CD4-positive, alpha-beta T cell treated with Interleukin-2 at 100 ng/mL for 4 hours (primary cell): ENCODE measurements at places on chromosomes 4 and X.

DNA sequence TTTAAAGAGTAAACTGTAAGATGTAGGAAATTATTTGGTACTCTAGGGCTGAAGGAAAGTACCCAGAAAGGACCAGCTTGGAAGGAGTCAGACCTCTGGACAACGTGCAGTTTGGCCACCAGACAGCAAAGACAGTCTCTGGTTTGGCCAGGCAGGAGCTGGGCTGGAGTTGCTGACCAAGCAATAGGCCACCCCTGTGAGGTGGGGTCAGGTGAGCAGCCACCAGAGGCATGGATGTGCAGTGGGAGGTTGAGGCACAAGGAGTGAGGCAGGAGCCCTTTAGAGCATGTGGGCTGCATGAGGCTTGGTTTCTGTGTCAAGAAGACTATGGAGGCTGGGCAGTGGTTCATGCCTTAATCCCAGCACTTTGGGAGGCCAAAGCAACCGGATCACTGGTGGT is 17.7 kb upstream of the MRFAP1 start:
- no peak for DNase-seq

DNA sequence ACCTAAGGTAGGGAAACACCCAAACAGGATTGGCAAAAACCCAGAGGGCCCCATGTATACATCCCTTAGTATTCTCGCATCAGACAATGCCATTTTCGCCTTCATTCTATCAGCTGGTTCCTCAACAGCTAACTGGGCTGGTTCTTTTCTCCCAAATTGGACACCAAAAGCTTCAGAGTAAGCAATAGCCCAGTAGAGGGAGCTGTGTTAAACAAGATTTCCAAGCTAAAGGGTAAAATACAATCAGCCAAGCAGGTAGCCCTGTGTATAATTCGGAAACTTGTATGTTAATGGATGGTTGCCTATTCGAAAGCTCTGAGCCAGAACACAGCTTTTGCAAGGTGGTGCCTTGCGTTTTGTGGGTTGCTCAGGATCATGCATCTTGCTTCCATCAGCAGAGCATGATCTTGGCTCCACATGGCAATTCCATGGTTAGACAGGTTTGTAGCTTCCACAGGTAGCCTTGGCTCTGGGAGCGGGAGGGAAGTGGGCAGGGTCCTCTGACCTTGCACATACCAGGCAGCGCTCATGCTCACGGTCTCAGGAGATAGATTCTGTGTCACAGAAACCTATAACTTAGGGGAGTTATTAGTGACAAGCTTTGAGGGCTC is 115.2 kb upstream of the LNX1 start:
- DNase-seq: no peak

- DNase-seq: no peak
These were observed 43.8 kb upstream of the KCNIP4 start for GRCh38 chr4:21992330-21992729.

DNA sequence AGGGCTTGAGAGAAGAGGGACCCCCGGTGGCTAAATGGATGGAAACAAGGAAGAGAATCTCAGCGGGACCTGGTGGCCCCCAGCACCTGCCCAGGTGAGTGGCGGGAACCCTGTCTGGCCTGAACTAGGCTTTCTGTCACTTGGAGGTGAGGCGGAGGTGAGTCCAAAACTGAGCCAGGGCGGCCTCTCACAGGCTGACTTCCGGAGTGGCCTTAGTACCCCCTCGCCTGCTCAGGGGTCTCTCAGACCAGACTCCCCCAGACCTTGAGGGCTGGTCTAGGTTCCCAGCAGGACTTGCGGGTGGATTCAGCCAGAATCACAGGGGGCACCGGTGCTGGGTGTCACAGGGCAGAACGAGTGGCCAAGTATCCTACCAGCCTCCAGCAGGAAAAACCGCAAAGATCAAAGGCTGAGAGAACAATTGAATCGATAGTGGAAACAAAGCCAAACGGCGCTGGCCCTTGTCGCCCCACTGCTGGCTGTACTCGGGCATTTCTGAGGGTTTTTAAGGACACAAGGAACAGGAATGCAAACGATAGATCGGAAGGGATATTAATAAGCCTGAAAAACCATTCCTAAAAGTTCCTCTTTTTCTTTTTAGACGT is 67.8 kb downstream of the WFS1 start:
- no peak for DNase-seq

GRCh38 chr4:118997601-118998000 is 108.9 kb downstream of the SYNPO2 start:
- DNase-seq: no peak

DNA sequence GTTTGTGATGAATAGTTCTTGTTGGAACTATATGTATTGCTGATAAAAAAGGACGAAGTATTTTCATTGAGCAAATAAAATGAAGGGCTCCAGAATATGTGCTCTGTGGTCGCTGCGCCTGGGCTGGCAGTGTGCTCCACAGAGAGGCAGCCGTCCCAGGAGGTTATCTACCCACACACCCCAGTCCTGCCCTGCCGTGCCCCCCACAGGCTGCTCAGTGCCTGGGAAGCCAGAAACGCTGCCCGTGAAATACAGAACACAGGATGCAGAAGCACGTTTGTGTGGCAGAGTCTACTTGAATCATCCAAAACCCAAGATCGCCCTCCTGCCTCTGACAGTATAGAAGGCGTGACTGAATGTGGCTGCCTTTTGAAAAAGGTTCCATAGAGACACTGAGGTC is 1.4 kb downstream of the CLDN22 start:
- DNase-seq: no peak
